Right ventricle myocardium superior (tissue), 1 donor: ENCODE measurements at places on chromosomes 1 and 21.

- no peak for DNase-seq
Measured at GRCh38 chr21:42144679-42145568, 73.8 kb downstream of the UMODL1 start.

GRCh38 chr1:151444783-151445177 lies 14.5 kb downstream of the POGZ start:
- no peak for DNase-seq

DNA sequence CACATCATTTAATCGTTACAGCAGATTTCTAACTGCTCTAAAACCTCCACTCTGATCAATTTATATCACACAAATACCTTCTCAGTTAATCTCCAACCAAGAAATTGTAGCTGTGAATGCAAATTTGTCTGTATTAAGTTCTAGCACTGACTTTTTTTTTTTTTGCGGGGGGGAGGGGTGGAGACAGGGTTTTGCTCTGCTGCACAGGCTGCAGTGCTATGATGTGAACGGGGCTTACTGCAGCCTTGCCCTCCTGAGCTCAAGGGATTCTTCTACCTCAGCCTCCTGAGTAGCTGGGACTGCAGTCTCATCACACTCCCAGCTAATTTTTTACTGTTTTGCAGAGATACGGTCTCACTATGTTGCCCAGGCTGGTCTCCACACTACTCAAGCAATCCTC lies 163.6 kb downstream of the RERE start:
- no peak for DNase-seq

DNA sequence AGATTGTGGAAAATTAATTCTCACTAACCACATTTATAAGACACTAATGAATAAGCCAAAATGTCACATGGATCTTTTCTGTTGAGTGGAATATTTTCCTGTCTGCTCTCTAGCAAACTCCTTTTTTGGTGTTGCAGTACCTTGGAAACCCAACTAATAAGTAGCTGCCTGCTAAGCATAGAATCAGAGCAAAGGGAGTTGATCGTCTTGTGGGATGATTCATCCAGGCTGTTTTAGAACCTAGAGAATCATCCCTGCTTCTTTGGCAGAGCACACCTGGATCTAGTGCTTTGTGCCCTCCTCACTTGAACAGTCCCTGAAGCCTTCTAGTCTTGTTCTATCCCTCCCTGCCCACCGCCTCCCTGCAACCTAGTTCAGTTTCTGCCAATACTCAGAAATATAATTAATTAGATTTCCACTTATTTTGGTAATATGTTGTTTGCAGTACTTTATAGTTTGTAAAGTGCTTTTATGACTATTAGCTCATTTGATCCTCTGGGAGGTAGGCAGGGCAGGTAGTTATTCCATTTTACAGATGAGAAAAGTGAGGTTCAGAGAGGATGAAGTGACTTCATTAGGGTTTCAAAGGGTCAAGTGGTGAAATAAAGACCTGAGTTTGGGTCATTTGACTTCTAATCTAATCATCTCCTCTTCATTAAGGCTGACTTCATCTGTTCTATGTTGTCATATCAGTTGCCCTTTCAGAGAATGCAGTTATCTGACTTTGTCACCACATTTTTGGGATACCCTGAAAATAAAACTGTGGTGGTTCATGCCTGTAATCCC lies 2.5 kb downstream of the AGO4 start:
- no peak for DNase-seq

- DNase-seq: peak; percentile 48
Measured at GRCh38 chr21:35737899-35738346, 322.4 kb downstream of the SETD4 start.

GRCh38 chr1:7783178-7783711 lies 846 bp upstream of the PER3 start:
- DNase-seq: peak; percentile 89

DNA sequence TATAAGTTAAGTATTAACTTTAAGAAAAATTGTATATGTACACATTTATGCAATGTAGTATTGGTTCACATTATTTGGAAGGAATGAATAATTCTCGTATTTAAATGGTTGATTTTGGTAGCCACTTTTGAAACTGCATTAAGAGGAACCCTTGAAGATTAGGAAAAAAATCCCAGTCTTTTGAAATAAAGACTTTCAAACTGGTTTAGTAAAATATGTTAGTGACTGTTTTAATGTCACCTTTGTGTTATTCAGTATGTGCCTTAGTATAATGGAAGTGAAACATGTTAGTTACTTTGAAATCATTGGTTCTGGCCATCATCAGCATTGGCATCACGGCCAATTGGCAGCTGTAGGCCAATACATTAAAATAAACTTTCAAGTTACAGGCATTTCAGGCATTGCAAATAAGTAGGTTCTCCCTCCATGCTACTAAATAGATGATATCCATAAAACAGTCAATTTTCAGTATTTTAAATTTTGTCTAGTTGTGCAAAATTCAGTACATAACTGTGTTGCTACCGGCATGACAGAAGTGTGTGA lies 4.4 kb downstream of the MIER1 start:
- no peak for DNase-seq

- no peak for DNase-seq
Measured at GRCh38 chr1:226606311-226607267, 58.0 kb downstream of the STUM start.

- DNase-seq: no peak
Measured at GRCh38 chr1:210822932-210823331, 311.0 kb downstream of the KCNH1 start.

DNA sequence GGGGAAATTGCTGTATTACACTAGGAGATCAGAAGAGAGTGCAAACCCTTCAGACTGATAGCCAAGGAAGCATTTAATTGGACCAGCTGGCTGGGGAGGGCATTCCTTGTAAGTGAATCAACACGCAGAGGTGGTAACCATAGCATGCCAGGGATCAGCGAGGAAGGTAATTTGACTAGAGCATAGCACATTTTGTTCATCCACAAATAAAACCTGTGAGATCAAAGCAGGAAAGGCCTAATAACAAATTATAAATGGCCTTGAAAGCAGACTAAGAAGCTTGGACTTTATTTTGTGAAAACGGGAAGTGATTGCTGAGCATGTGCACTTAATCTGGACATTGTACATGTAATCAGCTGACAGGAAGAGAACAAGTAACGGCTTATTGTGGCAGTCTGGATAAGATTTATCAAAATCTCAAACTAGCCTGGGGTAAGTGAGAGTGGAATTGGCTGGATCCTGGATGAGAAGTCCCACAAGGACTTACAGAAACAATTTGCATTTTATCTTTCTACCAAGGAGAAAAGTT lies 11.7 kb upstream of the CD55 start:
- DNase-seq: no peak

GRCh38 chr1:225921734-225922709 lies 2.0 kb downstream of the PYCR2 start:
- peak; percentile 32 for DNase-seq

DNA sequence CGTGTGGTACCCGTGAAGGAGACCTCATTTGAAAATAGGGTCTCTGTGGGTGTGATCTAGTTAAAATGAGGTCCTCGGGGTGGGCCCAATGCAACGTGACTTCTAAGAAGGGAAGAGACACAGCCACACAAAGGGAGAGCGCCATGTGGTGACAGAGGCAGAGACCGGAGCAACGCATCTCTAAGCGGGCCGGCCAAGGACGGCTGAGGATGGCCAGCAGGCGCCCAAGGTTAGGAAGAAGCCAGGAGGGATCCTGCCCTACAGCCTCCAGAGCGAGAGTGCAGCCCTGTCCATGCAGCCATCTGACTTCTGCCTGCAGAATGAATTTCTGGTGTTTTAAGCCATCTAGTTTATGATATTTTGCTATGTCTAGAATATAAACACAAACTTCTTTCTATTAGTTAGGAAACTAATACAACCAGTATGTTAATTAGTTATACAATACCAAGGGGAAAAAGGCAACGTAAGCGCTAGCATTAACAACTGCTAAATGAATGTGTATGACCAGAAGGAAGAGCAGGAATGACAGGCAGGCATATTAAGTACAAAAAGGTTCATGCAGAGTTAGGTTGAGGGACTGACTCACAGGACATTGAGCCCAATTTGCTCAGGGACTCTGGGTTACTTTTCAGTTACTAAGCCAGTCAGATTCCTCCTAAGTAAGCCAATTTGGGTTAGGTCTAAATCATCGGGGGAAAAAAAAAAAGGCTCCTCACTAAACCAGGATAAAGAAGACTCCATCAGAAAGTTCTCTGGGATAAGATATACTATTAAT lies 4.1 kb downstream of the CEP104 start:
- no peak for DNase-seq

DNA sequence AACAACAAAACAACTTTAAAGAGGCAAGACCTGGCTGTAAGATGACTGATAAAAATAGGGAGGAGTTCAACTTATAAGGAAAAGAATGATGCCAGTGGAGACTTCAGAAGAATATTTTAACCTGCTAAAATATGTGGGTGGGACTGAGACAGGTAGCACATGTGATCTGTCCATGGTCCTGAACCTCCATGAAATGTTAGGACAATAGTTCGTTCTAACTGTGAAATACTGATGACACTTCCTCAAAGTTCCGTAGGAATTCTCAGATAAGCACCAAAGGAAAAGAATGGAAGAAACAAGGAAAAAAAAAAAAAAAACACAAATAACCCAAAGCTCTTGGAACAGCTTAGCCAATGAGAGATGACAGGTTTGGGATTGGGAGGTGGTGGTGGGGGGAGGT lies 44.7 kb downstream of the CDC42BPA start:
- DNase-seq: no peak

DNA sequence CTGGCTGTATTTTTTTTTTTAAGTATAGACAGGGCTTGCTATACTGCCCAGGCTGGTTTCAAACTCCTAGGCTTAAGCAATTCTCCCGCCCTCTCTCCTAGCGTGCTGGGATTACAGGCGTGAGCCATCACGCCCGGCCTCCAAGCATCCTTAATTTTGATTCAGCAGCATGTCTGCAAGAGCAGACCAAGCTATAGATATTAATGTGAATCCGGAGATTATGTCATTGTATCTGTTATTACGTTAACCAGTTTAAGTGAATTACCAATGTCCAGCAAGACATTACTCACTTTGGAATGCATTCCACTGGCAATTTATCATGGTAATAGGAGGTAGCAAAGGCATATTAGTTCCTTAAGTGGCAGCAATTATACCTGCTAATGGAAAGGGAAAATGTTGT lies 179.7 kb downstream of the CHRM3 start:
- no peak for DNase-seq

DNA sequence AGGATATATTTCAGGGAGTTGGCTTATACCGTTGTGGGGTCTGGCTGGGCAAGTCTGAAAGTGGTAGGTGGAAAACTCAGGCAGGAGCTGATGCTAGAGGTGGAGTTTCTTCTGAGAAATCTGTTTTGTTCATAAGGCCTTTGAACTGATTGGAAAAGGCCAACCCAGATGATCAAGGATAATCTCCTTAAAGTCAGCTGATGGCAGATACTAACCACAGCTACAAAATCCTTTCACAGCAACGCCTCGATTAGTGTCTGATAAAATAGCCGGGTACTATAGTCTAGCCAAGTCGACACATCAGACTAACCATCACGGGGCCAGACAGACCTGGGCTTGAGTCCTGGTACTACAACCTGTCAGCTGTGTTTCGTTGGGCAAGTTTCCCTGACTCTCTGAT lies 21.4 kb downstream of the OPRD1 start:
- DNase-seq: no peak

DNA sequence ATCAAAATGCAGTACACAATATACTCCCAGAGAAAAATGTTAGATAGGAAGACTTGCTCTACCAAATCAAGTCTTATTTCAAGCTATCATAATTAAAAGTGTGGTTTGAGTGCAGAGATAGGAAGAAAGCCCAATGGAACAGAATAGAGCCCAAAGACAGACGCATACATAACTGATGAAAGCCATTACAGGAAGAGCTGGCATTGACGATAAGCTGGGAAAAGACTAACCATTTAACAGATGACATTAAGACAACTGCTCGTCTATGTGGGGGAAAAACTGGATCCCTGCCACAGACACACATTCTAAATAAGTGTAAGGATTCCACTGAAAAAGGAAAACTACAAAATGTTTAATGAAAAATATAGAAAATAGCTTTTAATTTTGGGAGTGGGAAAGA lies 85.5 kb downstream of the NGF start:
- no peak for DNase-seq

- DNase-seq: no peak
Measured at GRCh38 chr1:162347281-162347680, 29.4 kb downstream of the SPATA46 start.

GRCh38 chr1:109750920-109751319 lies 10.1 kb upstream of the GSTM3 start:
- DNase-seq: no peak

DNA sequence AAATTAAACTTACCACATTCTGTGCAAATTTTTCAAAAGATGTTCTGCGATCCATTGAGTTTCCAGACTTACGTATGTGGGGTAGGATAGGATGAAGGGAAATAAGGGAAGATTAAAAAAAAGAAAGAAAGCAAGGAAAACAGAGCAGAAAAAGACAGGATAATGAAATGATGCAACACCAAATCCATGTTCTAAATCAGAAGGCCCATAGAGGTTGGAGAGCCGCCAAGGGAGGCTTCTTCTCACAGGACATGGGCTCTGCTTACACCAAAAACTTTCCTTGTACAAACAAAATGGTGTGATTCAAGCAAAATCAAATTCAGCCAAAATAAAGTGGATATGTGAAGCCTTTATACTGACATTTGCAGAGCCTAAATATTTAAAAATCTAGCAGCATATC lies 189.5 kb upstream of the GREM2 start:
- DNase-seq: no peak

GRCh38 chr1:156963621-156964020 lies 43.2 kb downstream of the LRRC71 start:
- DNase-seq: no peak

- peak; percentile 70 for DNase-seq
Measured at GRCh38 chr1:27603309-27603680, 649 bp downstream of the AHDC1 start.

- no peak for DNase-seq
Measured at GRCh38 chr1:152962876-152963415, 7.5 kb upstream of the SPRR4 start.
